ENCODE measurements at places on chromosomes 4 and X.

- no peak for DNase-seq
Observed at GRCh38 chr4:185886832-185887524, 75.0 kb upstream of the SORBS2 start.

DNA sequence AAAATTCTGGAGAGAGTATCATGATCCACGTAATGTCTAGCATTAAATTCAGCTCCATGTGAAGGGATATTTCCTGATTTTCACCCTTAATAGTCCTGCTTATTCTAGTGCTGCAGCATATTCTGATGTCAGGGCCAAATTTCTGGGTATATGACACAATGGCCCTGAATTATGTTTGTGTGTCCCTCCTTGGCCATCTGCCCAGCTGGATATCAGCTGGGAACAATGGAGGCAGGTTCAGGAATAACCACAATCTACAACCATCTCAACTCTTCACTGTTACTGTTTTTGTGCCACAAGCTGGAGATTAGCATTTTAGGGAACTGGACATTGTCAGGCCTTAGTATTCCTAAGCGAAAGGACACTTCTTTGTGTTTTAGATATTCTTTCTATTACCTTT lies 3.5 kb downstream of the GLRB start:
- DNase-seq = no peak

DNA sequence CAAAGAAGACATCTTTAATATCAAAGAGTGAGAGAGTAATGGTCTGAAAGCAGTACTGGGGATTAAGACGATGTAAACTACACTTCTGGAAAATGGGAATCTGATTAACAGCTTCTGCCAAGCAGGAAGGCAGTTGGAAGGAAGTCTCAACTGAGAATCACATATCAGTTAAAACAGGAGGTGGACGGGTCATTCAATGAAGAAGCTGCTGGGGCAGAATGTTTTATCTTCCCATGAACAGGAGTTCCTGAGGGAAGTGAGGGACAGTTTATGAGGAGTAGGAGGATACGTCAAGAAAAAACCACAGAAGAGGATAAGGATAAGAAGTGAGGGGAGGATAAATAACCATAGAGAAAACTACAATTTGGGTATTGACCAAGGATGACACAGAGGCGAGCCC lies 38.7 kb upstream of the MAGEA10 start:
- DNase-seq = no peak

GRCh38 chrX:70219938-70220764 lies 14.3 kb upstream of the AWAT1 start:
- DNase-seq = no peak

GRCh38 chr4:10984815-10985214 lies 300.2 kb upstream of the CLNK start:
- no peak for DNase-seq

DNA sequence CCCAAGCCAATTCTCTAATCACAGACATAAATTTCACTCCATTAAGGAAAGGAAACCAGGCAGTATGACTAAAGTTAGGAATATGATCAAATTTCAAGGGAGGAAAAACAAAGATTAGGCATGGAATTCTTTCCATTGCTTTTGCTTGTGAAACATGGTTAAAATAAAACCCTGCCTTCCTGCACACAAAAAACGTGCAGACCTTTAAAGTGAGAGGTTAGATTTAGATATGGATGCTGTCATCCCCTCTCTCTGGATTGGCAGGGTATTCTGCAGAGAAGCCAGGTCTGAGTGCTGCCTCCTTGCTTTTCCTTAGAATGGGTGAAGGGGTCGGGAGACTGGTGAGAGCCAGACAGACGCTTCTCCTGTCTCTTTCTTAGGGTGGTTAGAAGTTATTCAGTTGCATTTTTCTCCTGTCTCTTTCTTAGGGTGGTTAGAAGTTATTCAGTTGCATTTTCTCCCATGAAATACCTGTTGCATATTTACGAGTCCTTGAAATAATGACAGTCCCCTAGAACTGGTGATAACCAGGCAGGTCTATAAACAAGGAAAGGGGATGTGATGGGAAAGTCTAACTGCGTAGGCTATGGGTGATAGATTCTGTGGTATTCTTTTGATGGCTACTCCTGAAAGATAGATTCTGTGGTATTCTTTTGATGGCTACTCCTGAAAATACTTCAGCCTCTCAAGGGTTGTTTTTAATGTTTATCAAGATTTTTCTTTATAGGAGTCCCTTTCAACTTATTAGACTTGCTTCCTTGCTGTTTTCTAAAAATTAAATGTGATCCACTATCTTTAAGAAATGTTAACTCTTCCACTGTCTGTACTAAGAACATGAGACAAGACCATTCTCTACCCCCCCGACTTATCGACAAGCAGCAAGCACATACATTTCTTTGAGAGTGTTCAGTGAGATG lies 163.6 kb downstream of the SPRY1 start:
- no peak for DNase-seq

- DNase-seq = no peak
Observed at GRCh38 chr4:151420250-151420807, 11.4 kb downstream of the FHIP1A start.

DNA sequence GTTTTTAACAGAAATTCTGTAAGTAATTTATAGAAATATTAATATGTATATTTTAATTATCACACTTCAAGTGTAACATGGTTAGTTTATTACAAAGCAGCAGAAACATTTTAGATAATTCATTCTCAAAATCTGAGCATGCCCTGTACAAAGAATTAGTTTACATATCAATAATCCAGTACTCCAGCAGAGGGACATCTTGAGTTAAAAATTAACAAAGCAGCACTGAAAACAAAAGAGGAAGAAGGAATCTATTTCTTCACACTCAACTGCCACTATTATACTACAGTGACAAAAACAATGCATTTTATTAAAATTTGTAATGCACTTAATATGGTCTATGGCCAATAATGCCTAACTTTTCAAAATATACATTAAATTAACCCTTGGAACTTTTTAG lies 179.1 kb upstream of the KLHL4 start:
- DNase-seq = no peak

DNA sequence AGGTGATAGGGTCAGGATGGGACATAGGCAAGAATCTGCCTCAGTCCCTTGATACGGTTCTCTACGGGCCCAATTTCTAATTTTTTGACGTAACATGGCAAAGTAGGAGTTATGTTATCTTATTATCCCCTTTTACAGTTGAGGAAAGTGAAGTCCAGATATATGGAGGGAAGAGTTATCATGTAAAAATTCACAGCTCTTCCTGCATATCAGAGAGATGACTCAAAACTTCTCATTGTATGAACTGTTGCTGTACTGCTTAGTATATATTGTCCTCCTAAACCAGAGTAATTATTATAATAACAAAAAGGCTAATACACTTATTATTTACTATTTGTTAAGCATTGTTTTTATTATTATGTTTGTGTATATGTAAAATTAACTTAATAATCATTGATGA lies 260.5 kb upstream of the IGFBP7 start:
- DNase-seq = no peak

- no peak for DNase-seq
Observed at GRCh38 chr4:72663828-72664227, 94.8 kb upstream of the ADAMTS3 start.

DNA sequence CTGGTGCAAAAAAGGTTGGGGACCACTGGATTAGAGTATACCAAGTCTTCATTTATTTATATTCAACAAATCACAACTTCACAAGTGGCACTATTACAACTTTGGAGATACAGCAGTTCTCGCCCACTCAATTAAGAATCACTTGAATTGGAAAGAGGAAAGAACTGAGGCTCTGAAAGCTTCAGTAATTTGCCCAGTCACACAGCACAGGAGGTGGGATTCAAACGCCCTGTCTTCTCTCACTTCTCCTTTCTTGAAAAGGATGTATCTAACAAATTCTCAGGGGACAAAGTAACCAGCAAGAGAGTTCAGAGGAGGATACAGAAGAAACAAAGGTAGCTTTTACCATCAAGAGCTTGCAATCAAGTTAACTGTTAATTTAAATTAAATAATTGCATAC lies 12.4 kb downstream of the SMIM14 start:
- no peak for DNase-seq

- no peak for DNase-seq
Observed at GRCh38 chr4:54574500-54574899, 83.3 kb upstream of the KIT start.

DNA sequence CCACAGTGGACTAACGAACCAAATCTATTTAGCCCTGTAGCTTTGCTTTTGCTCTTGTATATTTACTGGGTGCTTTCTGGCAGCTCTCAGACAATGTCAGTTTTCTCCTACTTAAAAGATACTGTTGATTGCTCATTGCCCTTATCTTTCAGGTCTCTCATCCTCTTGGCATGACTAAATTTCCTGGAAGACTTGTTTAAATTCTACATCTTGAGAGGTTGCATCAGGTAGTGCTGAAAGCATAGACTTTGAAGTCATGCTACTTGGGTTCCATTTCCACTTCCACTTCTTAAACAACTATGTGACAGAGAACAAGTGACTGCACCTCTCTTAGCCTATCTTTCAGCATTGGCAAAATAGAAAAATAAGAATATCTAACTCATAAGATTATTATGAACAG lies 8.4 kb downstream of the TDO2 start:
- DNase-seq = no peak

DNA sequence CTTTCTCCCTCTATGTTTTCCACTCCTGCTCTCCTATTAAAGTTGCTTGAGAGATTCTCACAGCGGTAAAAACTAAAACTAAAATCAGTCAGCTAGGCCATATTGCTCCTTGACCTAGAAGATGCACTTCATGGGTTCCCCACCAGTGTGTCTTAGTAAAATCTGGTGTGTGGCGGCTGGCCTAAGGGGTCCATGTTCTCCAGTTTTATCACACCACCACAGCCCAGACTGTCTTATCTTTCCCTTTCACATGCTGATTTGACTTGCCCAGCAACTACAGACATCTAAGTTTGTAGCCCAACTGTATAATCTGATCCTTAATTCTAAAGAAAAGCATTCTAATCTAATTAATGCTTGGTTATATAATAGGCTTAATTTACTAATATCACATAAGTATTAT lies 68.0 kb downstream of the ATP8A1 start:
- DNase-seq = no peak

GRCh38 chr4:52894443-52894842 lies 32.3 kb downstream of the RASL11B start:
- no peak for DNase-seq

DNA sequence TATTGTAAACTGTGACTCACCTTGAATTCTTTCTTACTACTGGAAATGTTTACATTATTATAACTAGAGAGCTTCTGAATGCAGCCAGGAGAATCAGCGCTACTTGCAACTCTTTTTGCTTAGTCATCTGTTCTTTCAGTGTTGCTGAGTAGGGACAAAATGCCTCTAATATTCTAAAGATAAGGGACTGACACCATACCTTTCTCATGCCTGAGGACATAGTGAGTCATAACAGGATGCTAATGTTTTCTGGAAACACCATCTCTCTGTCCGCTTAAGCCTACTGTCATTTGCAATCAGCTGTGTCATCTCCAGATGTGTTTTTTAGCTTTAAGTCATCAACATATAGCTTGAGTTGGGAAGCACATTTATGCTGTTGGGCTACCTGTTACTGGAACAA lies 108.3 kb downstream of the QRFPR start:
- no peak for DNase-seq

DNA sequence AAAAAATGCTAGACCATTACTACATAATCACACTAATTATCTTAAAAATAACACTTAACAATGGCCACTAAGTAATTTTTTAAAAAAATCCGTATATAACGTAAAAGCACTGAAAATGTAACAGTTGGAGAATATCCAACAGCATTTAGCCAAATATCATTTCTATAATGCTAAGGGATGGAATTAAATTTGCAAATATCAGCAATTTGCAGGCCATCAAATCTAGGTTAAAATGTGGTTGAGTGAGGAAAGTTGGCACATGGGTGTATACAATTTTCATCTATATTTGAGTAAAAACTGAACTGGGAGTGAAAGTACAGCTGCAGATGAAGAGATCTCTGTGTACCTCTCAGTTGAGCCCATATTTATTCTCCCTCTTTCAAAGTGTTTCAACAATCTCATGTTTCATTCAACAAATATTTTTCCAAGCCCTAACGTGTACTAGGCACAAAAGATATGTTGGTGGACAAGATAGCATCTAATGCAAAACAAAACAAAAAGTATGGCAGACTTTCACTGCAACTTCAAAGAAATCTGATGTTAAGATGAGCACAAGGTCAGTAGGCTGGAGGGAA lies 63.0 kb downstream of the MBNL3 start:
- DNase-seq = no peak

- no peak for DNase-seq
Observed at GRCh38 chrX:96721354-96721753, 36.7 kb downstream of the DIAPH2 start.

DNA sequence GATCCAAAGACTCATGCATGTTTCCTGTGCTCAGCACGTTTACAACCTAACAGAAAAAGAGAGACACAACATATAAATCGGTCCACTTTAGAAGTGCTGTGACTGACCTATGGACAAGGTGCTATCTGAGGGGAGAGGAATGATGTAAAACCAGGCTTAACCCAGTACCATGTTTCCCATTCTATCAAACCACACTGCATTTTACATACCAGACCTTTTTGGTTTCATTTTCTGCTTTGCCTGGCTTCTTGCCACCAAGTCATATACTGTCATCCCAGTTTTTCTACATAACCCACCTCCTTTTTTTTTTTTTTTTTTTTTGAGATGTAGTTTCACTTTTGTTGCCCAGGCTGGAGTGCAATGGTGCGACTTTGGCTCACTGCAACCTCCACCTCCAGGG lies 82.2 kb downstream of the KLF8 start:
- no peak for DNase-seq

DNA sequence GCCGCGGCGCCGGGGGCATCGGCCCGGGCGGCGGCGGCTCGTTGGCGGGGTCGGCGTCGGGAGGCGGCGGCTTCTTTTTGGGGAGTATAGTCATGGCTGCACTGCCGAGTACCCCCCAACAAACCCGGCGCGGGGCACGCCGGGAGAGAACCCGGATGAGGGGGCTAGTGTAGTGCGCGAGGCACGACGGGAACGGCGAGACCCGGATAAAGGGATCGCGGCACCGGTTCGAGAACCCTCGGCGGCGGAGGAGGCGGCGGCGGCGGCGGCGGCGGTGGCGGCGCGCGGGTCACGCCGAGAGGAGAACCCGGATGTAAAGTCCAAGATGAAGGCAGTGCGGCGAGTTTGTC lies at the start of gene OTUD5:
Gene OTUD5 (minus strand): TSS at position 131 of the 350 bp plus-strand sequence. CDS start 37 bp downstream, at position 94.
- no peak for DNase-seq

GRCh38 chrX:155027509-155028066 lies 944 bp downstream of the FUNDC2 start:
- no peak for DNase-seq

DNA sequence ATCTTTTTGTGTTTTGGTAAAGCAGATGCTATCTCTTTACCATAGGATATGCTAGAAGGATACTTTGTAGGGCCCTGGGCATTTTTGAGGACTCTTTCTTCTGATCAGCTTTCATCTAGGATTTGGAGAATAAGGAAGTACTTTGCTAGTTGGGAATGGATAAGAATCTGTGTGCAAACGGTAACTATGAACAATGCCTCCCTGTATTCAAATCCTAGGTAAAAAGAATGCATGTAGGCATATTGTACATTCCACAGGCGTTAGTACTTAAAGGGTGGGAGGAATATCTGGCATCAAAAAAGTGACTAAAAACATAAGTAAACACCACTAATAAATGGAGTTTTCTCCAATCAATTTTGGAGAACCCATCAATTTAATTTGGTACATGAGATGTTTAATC lies 59.7 kb downstream of the SH3BGRL start:
- no peak for DNase-seq
